ENCODE measurements at places on chromosomes 3 and 15.

- no peak for DNase-seq
Observed at GRCh38 chr3:143037867-143038266, 36.5 kb downstream of the U2SURP start.

DNA sequence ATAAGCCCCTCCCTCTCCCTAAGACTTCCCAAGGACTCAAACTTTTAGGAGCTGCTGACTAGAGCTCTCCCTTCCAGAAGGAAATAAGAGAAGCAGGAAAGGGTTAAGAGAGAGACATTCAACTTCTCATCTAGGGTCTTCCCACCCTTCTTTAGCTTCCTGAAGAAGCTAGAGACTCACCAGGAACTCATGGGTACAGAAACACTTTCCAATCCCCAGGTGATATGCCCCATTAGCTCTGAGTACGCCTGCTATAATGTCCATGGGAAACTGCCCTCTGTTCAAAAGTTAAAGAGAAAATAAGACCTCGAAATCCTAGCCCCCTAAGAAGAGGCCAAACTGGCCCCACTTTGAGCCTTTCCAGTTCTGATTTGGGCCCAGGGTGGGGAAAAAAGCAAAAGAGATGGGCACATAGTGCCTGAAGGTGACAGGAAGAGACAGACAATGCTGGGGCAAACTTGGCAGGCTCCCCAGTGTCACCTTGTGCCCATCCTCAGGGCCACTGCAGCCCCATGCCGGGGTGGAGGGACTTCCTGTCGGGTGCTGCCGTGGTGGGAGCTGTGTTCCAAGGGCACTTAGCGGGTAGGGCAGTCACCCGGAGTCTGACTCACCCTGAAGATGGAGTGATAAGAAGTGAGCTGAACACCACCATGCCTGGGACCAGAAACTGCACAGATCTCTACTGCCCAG is 29.5 kb downstream of the CCDC12 start:
- DNase-seq, result no peak

DNA sequence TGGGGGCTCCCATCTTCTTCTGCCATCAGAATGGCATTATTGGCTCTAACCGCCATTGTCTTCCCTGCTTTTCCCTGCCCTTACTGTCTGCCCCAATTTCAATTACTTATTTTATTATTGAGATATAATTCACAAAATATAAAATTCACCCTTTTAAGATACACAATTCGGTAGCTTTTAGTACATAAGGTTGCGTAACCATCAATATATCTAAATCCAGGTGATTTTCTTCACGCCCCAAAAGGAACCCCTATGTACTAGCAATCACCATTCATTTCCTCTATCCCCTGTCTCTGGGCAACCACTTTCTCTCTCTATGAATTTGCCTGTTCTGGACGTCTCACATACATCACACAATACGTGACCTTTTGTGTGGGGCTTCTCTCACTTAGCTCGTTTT is 18.0 kb downstream of the RBP2 start:
- DNase-seq, result no peak

GRCh38 chr15:59177317-59177660 is 29.4 kb upstream of the LDHAL6B start:
- DNase-seq, result no peak

DNA sequence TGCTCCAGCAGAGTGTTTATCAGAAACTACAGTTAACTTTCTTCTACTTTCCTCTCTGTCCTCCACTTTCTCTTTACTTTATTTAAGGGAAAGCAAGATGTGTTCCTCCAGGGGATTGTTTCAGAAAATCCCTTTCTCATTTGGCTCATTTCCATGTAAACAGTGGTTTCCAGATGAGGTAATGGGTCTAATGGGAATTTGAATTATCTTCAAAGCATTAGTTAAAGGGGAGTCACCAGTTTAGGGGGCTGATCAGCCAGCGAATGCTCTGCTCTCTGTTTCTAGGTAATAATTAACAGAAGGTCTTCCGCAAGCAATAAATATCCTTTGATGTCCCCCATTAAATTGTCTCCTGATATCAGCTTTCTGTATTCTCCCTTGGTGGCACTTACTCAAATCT is 30.4 kb upstream of the ZNF639 start:
- DNase-seq, result no peak

DNA sequence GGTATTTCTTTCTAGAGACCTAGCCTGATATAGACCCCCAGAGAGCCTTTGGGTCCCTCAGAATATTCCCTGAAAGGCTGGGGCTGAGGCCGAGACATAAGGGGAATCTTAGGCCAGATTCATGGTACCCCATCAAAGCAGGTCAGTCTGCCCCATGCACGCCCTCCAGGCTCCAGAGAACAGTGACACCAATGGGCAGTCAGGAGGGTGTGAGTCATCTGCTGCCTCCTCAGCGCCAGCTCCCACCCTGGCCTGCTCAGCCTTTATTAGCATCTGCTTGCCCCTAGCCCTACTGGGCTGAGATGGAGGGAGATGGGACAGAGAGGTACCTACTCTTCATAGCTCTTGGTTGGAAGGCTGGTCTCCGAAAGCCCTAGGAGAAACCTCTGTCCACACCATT is 14.3 kb upstream of the CAMKV start:
- DNase-seq, result no peak

DNA sequence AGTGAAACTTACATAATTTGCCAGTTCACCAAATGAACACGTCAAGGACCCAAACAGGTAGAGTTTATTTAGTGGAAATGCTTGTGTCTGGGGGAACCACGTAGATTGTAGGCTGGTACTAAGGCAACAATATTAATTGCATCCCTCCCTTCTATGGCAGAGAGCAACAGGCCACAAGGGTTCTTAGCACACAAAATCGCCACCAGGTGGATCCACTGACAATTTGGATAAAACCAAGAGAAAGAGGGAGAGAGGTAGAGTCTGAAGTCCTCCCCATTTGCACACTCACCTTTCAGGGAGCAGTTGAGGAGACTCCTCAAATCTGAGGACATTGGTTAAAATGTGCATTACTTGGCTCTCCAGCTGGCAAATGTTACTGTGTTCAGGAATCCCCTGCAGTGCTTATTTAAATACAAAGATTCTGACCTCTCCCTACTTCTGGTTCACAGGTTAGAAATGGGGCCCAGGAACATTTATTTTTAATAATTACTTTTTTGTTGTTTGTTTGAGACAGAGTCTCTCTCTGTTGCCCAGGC is 181.0 kb upstream of the FEZF2 start:
- DNase-seq, result no peak

- DNase-seq, result no peak
Observed at GRCh38 chr15:84889313-84889990, 5.0 kb downstream of the SLC28A1 start.

GRCh38 chr3:52119826-52120225 is 34.4 kb downstream of the POC1A start:
- DNase-seq, result no peak

DNA sequence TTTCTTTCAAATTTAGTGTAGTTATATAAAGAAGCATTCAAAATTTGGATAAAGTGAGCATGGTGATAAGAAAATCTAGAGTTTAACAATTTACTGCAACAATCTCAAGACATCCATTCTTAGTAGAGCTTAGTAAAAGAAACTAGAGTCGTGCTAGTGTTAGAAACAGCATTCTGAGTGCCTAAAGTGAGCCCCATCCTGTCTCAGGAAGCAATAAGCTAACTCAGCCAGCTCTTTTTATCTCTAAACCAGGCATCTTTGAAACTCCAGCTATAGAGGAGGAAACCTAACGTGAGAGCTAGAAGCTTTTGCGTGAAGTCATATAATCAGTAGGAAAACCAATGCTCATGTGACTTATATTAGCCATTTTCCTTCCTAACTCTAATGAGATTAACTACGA is 1187.1 kb upstream of the EPHA6 start:
- no peak for DNase-seq

DNA sequence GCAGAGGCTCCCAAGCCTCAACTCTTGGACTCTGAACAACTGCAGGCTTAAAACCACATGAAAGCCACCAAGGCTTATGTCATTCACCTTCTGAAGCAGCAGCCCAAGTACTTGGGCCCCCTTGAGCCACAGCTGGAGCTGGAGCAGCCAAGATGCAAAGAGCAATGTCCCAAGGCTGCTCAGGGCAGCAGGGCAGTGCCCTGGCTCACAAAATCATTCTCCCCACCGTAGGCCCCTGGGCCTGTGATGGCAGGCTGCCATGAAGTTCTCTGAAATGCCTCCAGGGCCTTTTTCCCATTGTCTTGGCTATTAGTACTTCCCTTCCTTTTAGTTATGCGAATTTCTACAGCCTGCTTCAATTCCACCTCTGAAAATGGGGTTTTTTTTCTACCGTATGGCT is 83.4 kb downstream of the DCLK3 start:
- no peak for DNase-seq

- DNase-seq, result no peak
Observed at GRCh38 chr15:63502137-63502766, 2.1 kb upstream of the USP3 start.

DNA sequence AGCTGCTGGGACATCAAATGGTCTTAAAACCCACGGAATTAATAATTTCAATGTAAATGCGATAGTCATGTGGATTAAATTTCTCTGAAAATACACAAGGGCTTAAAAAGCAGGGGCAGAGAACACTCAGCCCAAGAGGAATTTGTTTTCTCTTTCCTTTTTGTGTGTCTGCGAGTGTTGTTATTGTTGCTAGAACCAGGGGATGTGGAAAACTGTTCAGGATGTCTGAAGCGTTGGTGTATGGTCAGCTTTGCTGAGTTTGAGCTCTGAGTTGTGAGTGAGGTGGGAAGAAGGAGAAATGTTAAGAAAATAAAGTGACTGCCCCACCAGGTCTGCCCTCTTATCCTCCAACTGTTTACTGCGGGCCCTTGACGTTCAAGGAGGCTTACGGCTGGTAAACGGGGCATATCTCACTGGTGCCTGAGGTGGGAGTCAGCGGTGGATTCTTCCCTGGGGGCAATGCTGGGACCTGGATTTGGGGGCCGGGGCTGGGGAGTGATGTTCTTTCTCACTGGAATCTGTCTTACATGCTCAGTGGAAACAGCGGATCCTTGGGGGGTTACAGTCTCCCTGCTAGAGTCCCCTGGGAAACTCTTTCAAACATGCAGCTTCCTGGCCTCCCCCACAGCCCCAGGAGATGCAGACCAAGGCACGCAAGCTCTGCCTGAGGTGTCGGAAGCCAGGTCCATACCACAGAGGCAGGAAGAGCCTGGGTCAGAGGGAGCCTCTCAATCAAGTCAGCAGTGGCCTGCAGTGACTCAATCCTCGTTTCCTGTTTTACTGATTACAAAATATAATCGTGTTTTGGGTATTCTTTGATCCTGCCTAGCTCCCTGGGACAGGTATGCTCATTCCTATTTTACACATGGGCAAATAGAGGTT is 41.8 kb downstream of the ITGA11 start:
- DNase-seq, result no peak

DNA sequence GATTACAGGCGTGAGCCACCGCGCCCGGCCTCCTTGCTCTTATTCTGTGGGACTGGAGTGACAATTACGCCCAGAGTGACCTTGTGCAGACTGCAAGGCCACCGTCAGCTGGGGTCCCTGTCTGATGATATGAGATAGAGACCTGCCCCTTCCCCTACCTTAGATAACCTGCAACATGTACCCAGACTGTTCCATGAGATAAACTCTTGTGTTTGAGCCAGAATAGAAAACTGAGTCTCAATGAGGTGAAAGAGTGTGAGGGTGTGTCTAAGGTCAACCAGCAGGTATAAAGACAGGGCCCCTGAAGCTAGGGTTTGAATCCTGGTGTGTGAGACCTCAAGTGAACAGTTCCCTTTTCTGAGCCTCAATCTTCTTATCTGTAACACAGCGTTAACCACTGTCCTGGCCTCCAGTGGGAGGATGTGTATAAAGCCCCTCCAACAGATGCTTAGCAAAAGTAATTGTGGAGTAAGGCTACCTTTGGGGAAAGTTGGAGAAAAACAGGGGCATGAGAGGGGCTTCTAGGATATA is 6.0 kb downstream of the TADA3 start:
- DNase-seq, result no peak

GRCh38 chr3:183906234-183906921 is 21.7 kb upstream of the PARL start:
- DNase-seq, result no peak

- no peak for DNase-seq
Observed at GRCh38 chr3:123092243-123092642, 25.4 kb downstream of the PDIA5 start.

DNA sequence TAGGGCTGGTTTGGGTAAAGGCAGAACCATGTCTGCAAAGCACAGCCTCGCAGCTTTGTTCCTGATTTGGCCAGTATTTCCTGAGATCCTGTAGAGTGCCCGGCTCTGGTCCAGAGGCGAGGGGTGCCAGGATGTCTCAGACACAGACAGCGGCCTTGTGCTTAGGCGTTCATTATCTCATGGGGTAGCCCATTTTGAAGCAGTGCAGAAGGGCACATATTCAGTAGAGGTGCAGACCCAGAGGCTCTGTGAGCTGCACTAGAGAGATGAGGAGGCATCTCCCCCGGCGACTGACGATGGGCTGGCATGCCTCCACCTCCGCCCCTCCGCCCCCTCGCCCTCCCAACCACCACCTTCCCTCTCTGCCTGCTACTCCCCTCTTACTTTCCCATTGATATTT is 170.3 kb downstream of the CHDH start:
- no peak for DNase-seq

DNA sequence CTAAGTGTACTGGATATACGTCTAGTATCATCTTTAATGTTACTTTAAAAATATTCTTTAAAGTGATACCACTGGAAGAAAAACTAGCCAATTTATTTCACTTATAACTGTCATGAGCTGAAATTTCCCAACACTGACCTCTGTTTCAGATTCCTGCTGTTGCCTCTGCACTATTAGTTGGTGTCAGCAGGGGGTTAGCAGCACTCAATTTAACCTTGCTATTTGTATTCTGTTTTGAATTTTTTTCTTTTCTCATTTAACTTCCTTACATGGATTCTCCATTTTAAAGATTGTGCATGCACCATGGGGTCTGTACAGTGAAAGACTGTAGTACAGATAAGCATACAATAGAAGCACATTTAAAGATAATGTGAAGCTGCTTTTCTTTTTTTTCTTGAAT is 169.2 kb downstream of the UBE2E2 start:
- no peak for DNase-seq

GRCh38 chr3:126573492-126574117 is 14.9 kb upstream of the C3orf22 start:
- DNase-seq, result no peak

DNA sequence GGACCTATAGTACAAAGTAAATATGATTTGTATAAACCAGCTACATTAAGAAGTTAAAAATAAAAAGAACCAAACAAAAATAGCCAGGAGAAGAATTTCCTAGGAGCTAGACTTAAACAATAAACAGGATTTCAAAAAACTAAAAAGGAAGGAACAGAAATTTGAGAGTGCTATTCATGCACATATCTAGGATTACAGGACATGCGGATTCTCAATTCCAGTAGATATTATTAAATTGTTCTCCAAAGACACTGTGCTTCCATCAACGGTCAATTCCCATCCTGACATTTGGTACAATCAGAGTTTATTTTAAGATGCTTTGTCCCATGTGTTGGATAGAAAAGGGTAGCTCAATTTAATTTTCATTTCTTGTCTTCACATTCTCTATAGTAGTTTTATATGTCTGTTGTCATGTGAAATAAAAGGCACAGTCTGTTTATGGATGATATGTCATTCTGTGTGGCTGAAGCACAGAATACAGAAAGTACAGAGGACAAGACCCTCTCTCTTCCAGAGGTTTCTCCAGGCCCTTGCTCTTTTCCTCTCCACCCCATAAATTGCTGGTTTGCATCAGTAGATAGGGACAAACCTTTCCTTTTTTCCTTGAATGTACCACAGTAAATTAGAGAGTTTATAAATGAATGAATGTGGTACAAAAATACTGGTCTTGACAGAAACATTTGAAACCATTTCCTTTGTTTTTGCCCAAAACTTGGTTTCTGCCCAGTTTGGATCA is 3.5 kb downstream of the PLOD2 start:
- no peak for DNase-seq

GRCh38 chr3:27666708-27667107 is 55.4 kb downstream of the EOMES start:
- DNase-seq, result peak; percentile 16
